ENCODE measurements at places on chromosomes 11 and 22.

GRCh38 chr11:119324189-119324588 is 7.3 kb upstream of the MCAM start:
- no peaks in the 10 kb centered on the region for H3K27me3 ChIP-seq
- H3K36me3 ChIP-seq, result no peaks in the 10 kb centered on the region
- H3K27ac ChIP-seq, result peak overlapping the region; percentile 99
- H3K4me1 ChIP-seq, result peaks cover 42% of the 10 kb centered on the region
- H3K4me3 ChIP-seq, result no peak overlapping the region

DNA sequence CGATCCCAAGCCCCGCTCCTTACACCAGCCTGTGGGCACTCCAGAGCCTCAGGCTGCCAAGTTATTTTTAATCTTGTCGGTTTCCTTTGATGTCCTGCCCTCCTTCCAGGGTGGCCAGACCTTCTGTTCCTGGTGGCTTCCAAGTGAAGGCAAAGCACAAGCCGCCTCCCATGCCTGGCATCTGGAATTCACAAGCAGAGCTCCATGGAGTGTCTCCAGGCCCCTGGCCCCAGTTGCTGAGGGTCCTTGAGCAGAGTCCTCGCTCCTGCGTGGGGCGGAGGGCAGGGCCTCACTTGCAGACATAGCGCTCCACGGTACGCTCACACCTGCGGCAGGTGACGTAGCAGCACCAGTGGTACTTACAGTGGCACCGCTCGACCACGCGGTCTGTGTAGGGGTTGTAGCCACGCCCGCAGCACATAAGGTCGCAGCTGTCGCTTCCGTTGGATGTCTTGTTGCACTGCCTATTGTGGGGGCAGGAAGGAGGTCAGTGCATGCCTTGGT is 19.5 kb downstream of the WNT11 start:
- H3K27ac ChIP-seq, result no peak overlapping the region
- peaks cover 17% of the 10 kb centered on the region for H3K4me1 ChIP-seq
- no peak for DNase-seq

GRCh38 chr11:134508219-134508990 is 96.4 kb upstream of the B3GAT1 start:
- H3K36me3 ChIP-seq, result no peaks in the 10 kb centered on the region
- H3K27ac ChIP-seq, result no peak overlapping the region
- H3K27me3 ChIP-seq, result no peaks in the 10 kb centered on the region
- no peaks in the 10 kb centered on the region for H3K4me1 ChIP-seq

- no peak for DNase-seq
- no peak overlapping the region for H3K4me3 ChIP-seq
- no peak overlapping the region for H3K27ac ChIP-seq
- no peaks in the 10 kb centered on the region for H3K36me3 ChIP-seq
- H3K27me3 ChIP-seq, result no peaks in the 10 kb centered on the region
Observed at GRCh38 chr11:120001178-120002090, 136.5 kb downstream of the TRIM29 start.
